Activated CD4-positive, alpha-beta T cell treated with anti-CD3 and anti-CD28 coated beads for 24 hours (primary cell): ENCODE measurements at places on chromosomes 6 and 20.

GRCh38 chr6:168192901-168193815 is 114.1 kb upstream of the FRMD1 start:
- DNase-seq, result no peak

- no peak for DNase-seq
These were observed 570 bp downstream of the RAB44 start for GRCh38 chr6:36698196-36698595.

- no peak for DNase-seq
These were observed 6.7 kb upstream of the GFOD1 start for GRCh38 chr6:13494137-13494536.

DNA sequence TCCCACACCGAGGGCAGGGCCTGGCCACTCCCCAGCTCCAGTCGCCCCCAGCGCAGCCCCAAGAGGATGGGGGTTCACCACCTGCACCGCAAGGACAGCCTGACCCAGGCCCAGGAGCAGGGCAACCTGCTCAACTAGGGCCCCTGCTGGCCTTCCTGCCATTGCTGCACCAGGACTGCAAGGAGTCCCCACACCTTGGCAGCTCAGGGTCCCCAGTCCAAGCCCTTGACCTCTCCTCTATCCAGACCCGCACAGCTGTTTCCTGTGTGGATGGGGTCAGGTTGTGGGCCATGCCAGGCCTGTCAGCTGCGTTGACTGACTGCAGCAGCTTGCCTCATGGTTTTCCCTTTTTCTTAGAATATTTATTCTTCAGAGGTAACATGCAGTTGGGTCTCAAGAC is 4.4 kb downstream of the LRRC73 start:
- no peak for DNase-seq

DNA sequence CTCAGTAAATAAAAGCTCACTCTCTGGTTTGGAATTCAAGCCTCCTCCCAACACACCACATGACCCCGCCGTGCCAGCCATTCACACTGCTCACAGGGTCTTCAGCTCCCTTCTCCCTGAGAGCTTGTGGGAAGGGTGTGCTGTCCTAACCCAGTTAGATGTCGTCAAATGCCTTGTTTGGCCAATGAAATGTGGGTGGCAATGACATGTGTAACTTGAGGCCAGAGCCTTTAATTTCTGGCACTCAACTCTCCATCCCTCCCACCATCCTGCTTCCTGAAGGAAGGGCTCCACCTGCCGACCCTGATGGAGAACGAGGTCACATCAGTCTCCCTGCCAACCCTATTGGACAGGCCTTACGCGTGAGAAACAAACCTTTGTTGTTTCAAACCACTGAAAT is 224.5 kb upstream of the AGPAT4 start:
- DNase-seq, result no peak

DNA sequence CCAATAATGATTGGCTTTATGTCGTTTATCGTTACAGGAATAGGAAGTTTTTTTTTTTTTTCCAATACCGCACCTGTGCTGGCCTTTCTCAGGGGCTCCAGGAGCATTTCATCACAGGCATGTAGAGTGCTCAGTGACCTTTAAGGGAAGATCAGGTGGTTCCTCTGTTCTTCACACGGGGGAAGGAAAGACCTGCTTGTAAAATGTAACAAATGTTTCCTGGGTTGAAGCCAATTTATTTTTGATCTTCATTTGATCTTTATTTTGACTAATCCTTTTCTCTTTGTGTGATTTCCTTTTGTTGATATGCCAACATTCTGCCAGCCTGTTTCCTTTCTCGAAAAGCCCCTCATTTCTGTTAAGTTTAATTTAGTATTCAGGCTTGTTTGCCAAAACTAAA is 61.9 kb upstream of the HBS1L start:
- DNase-seq, result no peak

GRCh38 chr20:48600470-48600945 is 227.3 kb downstream of the PREX1 start:
- DNase-seq, result no peak

DNA sequence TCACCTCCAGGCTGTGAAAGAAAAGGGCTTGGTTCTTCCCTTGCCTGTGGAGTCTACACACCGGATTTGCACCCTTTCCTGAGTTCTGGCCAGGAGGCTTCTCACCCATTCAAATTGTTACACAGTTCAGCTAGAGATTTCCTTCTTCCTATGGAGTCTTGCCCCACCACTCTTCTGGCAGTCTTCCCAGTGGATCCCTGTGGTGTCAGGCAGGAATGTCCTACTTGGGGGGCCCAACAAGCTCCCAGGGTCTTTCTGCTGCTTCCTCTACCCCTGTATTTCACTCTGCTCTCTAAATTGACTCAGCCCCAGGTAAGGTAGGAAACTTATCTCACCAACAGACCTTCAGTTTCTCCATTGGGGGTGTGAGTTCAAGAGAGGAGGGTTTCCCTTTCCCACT is 14.0 kb upstream of the CST9L start:
- no peak for DNase-seq

GRCh38 chr20:60008130-60008808 is 50.0 kb downstream of the CDH26 start:
- no peak for DNase-seq

GRCh38 chr6:37725957-37726356 is 28.3 kb upstream of the MDGA1 start:
- DNase-seq, result no peak

DNA sequence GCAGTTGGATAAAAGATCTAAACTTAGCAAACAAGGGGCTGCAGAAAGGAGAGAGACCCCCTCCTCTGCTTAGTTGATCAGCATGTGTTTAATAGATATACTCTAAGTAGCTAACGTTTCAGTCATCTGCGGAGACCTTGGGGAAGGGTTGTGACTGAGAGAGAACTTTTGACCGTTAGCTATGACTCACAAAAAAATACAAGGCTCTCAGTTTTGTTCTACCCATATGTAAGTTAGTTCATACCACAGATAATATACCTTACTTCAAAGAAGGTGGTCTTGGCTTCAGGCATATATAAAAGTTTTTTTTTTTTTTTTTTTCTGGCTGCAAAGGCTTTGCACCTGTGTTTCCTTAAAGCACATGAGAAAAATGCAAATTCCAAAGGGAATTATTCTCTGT is 258.9 kb downstream of the GJA1 start:
- DNase-seq, result no peak

DNA sequence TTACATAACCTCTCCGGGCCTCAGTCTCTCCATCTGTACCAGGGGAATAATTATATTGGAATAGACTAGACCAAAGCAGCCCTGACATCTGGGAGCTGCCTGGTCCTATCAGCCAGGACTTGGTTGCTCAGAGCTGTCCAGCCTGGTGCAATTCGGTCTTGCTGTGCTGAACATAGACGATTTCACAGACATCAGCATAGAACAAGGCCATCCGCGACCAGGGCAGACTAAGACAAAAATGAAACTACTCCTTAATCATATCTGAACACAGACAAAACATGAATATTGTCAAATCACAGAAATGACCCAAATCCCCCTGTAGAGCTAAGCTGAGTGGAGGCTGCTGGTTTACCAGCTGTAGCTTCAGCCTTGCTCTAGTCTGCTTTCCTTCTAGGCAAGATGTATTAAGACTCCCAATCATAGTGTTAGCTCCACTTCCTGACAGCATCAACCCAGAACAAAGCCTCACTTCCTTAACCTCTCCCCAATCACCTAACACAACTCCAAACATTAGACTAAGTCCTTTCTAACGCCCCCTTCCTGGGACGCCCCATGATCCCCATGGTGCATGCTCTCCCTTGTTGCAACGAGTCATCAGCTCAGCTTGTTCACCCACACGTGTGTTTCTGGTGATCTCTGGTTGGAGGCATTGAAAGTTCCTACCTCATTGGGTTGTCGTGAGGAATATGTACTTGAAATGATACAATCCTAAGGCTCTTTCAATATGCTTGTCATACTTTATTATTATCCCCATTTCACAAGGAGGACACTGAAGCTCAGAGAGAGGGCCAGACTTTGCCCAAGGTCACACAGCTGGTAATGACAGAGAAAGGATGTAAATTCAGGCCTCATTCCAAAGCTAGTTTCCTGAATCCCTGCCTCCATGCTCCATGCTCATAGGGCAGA is 3.5 kb upstream of the MAPK13 start:
- DNase-seq, result no peak

DNA sequence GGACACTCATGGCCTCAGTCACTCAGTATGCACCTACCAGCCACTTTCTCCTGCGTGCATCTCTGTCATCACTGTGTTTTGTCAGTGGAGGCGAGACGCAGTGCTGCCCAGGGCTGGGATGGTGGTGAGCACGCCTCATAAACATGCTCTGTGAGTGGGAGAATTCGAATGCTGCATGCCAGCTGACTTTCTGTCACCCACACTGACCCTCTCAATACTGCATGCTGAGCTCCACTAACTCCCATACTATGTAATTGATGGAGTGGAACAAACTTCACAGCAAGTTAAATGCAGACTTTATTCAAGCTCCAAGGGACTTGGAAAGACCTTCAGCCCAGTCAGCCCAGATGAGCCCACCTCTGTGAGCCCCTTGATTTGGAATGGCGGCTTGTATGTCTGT is 22.7 kb upstream of the GGTLC1 start:
- DNase-seq, result no peak

DNA sequence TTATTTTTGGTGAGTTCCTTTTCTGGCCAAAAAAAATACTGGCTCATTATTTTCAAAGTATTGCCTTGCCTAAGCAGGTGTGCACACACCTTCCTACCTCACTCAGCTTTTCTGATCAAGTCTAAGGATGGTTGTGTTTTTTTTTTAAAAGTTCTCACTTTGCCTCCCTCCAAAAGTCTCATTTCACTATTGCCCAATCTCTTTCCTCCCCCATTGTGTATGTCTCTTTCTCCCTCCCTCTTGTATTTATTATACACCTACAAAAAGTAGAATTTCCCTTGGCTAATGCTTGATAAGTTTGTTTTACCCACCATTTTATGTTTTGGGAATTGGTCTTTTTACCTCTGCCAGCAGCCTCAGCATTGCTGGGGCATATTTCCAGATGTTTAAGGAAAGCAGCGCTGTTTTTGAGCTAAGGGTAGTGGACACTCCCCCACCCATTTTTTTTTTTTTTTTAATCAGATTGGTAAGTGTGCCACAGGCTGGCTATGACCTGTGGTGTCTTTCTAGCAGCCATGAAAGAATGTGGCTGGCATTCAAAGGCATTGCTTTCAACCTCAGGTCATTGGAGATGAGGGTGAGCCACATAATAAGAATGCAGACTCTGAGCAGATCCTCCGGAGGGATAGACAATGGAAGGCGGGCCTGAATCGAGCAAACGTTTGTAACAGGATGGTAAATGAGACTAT is 668.6 kb downstream of the UTRN start:
- no peak for DNase-seq

DNA sequence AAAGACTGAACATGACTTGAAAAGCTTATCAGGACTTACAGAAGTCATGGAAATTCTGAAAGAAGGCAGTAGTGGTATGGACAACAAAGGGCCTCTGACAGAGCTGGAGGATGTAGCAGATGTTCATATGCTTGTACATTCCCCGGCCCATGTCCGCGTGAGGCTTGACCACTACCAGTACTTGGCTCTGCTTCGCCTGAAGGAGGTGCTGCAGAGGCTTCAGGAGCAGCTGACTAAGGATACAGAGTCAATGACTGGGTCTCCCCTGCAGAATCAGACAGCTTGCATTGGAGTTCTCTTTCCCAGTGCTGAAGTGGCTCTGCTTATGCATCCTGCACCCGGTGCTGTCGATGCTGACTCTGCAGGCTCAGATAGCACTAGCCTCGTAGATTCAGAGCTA is 29.2 kb downstream of the TAF11 start:
- no peak for DNase-seq

DNA sequence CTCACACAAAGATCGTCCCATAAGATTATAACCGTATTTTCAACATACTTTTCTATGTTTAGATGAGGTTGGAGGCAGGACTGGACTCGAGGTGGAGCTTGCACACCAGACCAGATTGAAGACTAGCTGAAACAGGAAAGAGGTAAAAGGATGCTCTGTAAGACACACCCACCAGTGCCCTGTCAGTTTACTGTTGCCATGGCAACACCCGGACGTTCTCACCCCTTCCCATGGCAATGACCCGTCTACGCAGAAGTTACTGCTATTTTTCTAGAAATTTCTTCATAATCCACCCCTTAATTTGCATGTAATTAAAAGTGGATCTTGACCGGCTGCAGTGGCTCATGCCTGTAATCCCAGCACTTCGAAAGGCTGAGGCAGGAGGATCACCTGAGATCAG is 13.6 kb upstream of the SRSF6 start:
- DNase-seq, result no peak

GRCh38 chr20:45987108-45987780 is 15.2 kb upstream of the ZNF335 start:
- DNase-seq, result peak; percentile 72

GRCh38 chr6:134734312-134734869 is 215.5 kb downstream of the ALDH8A1 start:
- no peak for DNase-seq

- no peak for DNase-seq
These were observed 123.7 kb downstream of the CCDC170 start for GRCh38 chr6:151617539-151617938.

GRCh38 chr6:70135219-70136160 is 167.4 kb downstream of the COL9A1 start:
- no peak for DNase-seq

- DNase-seq, result no peak
These were observed 81.5 kb downstream of the RTN4IP1 start for GRCh38 chr6:106547601-106548453.

DNA sequence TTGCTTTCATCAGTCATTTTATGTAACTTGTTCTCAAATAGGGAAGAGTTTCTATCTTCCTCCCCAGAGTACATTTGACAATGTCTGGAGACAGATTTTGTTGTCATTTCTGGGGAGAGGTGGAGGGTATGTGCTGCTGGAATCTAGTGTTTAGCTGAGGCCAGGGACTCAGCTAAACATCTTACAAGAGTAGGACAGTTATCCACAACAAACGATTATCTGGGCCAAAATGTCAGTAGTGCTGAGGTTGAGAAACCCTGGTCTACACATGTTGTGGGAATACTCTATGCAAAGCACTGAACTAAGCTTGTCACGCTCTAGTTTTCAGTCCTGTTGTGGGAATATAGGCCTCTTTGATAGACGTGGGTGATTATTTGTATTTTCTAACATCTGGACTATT is 171.4 kb downstream of the CD109 start:
- DNase-seq, result no peak

- DNase-seq, result no peak
These were observed 18.6 kb upstream of the ELOVL2 start for GRCh38 chr6:11062715-11063114.

DNA sequence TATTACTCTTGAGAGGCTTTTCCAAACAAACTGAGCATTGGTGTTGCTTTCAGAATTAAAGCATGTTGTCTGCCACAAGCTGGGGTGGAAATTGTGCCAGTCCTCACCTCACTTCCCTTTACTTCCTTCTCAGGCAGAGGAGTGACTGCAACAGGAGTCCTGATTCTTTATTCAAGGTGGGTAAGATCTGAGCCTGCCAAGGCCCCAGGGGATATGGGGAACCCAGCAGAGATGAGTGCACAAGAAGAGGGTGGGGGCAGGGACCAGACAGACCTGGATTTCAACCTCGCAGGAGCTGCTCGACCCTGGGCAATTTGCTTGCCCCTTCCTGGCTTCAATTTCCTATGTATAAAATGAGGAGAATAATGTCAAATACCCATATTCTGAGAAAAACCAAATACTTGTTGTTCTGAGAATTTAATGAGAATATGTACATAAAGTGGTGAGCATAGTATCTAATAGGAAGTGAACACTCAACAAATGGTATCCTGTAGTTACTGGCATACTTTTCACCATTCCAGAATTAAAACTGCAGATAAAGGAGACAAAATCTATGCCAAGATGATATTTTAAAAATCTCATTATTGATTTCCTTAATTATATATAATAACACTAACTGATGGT is 17.8 kb downstream of the MAN1A1 start:
- DNase-seq, result no peak

GRCh38 chr6:69732640-69733039 is 64.2 kb downstream of the LMBRD1 start:
- no peak for DNase-seq

- DNase-seq, result no peak
These were observed 113.0 kb downstream of the MANEA start for GRCh38 chr6:95690328-95690727.
